ENCODE measurements at places on chromosomes 7 and 10.

- no peak for DNase-seq
Measured at GRCh38 chr7:68065581-68065980, 1068.9 kb downstream of the TYW1 start.

GRCh38 chr10:113179265-113179664 lies 229.2 kb downstream of the TCF7L2 start:
- no peak for DNase-seq

DNA sequence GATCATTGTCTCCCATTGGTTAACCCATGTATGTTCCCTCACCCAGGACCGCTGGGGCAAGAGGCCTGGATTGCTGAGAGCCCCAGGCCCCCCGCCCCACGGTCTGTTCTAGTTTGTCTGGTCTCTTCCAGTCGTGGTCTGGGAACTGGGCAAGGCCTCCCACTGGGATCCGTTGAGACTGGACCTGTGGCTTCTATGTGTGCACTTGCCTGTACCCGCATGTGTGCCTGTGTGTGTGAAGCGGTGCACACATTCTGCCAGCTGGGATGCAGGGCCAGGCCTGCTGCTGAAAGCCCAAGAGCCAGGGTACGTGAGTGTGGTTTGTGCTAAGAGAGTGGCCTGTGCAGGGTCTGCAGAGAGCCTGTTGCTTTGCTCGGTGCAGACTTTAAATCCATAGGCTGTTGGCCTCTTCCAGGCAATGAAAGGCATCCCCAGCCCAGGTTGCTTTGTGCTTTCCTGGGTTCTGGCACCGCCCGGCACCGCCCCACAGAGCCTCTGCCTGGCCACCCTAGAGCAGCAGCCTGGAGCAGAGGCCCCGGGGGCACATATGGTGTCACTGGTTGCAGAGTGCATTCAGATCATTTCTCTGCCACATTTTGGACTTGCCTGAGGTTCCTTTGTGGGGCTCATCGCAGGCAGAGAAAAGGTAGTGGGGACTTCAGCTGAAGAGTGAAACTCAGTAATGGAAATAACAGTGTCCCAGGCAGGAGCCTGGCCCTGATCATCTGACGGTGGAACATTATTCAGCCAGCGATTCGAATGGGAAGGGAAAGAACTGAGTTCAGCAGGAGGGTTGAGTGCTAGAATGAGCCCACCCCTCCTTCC lies 215.5 kb downstream of the GLRX3 start:
- DNase-seq, result no peak

DNA sequence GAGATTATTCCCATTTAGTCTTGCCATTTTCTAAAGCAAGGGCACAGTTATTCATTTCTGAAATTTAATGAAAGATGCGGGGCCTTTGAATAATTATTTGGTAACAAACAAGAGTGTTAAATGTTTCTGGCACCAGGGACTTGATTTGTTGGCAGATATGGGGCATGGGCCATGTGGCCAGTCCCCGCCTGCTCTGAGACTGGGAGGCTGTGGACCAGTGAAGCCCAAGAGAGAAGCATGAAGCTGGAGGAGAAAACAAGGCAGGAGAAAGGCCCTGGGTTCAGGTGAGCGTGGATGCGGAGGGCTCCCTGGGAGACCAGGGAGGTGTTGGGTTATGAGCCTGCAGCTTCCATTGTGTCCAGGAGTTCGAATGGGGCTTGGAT lies 378.5 kb downstream of the TCERG1L start:
- no peak for DNase-seq

- DNase-seq, result no peak
Measured at GRCh38 chr7:136845899-136846465, 22.5 kb upstream of the CHRM2 start.

Measured in fibroblast of skin of left biceps (primary cell).